Muscle of leg (tissue), 16 donors: ENCODE measurements at places on chromosomes 7 and 10. TPM values are rescaled to one million over a fixed set of nuclear protein-coding genes. Genes with fewer than 3 reads are reported as not detected.

DNA sequence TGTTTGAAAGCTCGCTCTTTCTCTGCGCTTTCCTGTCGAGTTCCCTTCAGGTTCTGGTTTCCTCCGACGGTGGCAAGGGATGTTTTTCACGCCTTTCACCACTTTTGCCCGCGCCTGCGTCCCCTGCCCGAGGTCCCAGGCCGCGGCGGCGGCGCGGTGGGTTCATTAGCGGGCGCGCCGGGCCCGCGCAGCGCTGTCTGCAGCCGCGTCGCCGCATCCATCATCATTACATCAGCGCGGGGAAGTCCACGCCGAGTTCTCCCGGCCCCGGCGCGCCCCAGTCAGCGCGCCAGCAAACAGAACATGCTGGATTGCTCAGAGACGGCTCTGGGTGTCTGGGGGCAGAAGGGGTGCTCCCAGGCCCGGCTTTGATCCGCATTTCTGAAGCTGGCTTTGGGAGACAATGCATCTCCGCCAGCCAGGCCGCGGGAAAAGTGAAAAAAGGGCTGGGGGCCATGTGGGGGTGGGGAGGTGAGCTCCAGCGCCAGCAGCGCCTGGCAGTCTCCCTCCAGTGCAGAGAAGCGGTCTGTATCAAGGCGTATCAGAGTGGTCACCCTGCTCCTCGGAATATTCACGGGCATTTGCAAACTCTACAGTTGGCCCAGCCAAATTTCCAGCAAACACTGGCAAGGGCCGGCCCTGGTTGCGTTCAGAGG lies 8.9 kb downstream of the GLI3 start:
- H3K4me1 ChIP-seq, result peaks cover 25% of the 10 kb centered on the region
- H3K27me3 ChIP-seq, result peaks cover 3% of the 10 kb centered on the region
- H3K4me3 ChIP-seq, result peak overlapping the region; percentile 7

DNA sequence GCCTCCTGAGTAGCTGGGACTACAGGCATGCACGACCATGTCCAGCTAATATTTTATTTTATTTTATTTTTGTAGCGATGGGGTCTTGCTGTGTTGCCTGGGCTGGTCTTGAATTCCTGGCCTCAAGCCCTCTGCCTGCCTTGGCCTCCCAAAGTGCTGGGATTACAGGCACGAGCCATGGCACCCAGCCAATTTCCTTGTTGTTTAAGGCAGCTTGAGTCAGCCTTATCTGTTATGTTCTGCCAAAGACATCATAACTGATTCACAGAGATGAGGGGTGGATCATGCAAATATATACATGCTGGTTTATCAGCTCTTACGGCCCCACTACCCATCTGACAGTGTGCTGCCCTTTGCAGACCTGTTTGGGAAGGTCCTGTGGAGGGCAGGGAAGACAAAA lies 826.7 kb downstream of the TYW1 start:
- no peaks in the 10 kb centered on the region for H3K36me3 ChIP-seq
- no peaks in the 10 kb centered on the region for H3K27me3 ChIP-seq
- no peak for DNase-seq
- H3K4me3 ChIP-seq, result no peak overlapping the region
- H3K27ac ChIP-seq, result no peak overlapping the region

DNA sequence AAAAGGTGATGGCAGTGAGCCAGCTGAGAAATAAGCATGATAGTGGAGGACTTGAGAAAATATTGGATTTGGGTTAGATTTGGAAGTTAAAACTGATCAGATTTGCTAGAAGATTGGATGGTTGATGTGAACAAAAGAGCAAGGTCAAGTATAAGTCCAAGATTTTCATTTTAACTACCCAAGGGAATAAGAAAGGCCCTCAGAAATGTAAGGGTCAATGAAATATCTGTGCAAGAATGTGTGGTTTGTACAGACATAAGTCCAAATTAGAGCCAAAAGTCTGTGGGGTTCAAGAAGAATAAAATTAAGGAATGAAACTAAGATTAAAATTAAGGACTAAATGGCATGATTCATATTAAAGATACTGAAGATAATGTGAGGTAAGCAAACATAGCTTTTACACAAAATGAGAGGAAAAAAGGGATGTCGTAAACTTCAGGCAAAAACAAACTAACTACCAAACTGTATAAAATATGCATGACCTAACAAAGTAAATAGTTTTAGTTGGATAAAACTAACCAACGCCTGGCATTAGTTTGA lies 78.4 kb upstream of the CACNA2D1 start:
- H3K36me3 ChIP-seq, result no peaks in the 10 kb centered on the region
- no peak overlapping the region for H3K27ac ChIP-seq
- H3K4me3 ChIP-seq, result no peak overlapping the region
- no peaks in the 10 kb centered on the region for H3K27me3 ChIP-seq
- no peak for DNase-seq

GRCh38 chr10:62733654-62734293 lies 70.7 kb upstream of the ADO start:
- no peaks in the 10 kb centered on the region for H3K36me3 ChIP-seq
- no peak overlapping the region for H3K4me3 ChIP-seq
- no peaks in the 10 kb centered on the region for H3K27me3 ChIP-seq
- DNase-seq, result no peak

DNA sequence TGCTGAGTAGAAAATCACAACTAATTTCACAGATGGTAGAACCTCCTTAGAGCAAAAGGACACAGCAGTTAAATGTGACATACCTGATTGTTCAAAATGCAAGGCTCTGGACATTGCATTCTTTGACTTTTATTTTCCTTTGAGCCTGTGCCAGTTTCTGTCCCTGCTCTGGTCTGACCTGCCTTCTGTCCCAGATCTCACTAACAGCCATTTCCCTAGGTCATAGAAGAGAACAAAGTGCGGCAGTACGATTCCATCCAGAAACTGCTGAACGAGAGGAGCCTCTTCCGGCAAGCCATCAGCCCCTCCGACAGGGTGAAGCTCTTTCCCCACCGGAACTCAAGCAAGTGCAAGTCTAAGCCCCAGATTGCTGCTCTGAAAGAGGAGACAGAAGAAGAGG lies 186.9 kb downstream of the CFTR start:
- H3K36me3 ChIP-seq, result no peaks in the 10 kb centered on the region
- no peak overlapping the region for H3K27ac ChIP-seq
- no peaks in the 10 kb centered on the region for H3K4me1 ChIP-seq
- DNase-seq, result no peak

- no peak overlapping the region for H3K4me3 ChIP-seq
- H3K27ac ChIP-seq, result no peak overlapping the region
- DNase-seq, result no peak
- H3K36me3 ChIP-seq, result no peaks in the 10 kb centered on the region
- peaks cover 20% of the 10 kb centered on the region for H3K4me1 ChIP-seq
Observed at GRCh38 chr10:131657318-131657984, 243.4 kb upstream of the PPP2R2D start.

GRCh38 chr10:4407783-4408182 lies 418.2 kb upstream of the AKR1E2 start:
- no peaks in the 10 kb centered on the region for H3K36me3 ChIP-seq
- DNase-seq, result no peak
- no peak overlapping the region for H3K27ac ChIP-seq
- no peak overlapping the region for H3K4me3 ChIP-seq
- no peaks in the 10 kb centered on the region for H3K4me1 ChIP-seq

DNA sequence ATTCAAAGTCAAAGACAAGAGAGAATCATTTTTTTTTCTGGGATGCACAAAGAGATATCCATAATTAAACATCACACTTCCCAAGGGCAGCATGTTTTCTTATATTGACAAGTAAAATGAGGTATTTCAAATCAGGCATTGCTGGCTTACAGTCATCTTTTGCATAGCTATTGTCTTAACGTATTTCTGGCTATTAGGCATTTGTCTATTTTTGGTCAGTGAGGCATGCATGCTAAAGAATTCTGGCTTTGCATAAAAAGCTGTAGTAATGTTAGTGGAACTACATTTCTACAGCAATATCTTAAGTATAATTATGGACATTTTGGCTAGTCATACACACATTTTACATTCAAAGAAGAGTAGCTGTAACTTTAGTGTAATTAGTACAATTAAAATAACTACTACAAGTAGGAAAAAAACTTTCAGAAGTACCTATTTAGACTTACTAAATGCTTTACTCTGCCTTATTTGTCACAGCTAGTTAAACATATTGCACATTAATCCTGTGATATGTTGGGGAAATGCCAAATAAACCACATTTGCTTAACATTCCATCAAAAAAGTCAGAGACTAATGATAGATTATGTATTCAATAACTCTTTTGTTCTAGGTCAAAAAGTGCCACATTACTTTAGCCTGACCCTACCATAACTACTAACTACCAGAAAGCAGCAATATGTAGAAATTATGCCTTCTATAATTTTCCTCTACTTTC lies 76.4 kb downstream of the RELN start:
- H3K27me3 ChIP-seq, result no peaks in the 10 kb centered on the region
- H3K36me3 ChIP-seq, result no peaks in the 10 kb centered on the region
- no peak for DNase-seq
- no peak overlapping the region for H3K27ac ChIP-seq
- H3K4me3 ChIP-seq, result no peak overlapping the region

DNA sequence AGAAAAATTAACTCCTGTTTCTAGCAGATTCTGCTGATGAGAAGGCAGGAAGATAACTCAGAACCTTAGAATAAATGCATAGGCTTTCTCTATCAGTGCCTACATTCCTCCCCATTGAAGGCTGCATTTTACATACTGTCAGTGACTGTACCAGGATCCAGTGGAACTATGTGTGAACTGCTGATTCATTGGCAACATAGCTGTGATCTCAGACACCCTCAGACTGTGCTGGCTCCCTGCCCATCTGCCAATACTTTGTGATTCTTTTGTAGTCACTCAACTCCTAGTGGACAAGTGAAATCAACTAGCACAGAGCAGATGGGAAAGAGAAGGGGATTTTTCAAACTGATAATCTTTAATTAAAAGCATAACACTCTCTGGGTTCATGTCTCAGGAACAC lies 375.8 kb downstream of the MDFIC start:
- H3K27me3 ChIP-seq, result no peaks in the 10 kb centered on the region
- no peaks in the 10 kb centered on the region for H3K4me1 ChIP-seq
- no peaks in the 10 kb centered on the region for H3K36me3 ChIP-seq
- no peak overlapping the region for H3K4me3 ChIP-seq

GRCh38 chr7:152922318-152923081 lies 162.9 kb downstream of the ACTR3B start:
- H3K4me1 ChIP-seq, result peaks cover 13% of the 10 kb centered on the region
- no peak overlapping the region for H3K4me3 ChIP-seq

DNA sequence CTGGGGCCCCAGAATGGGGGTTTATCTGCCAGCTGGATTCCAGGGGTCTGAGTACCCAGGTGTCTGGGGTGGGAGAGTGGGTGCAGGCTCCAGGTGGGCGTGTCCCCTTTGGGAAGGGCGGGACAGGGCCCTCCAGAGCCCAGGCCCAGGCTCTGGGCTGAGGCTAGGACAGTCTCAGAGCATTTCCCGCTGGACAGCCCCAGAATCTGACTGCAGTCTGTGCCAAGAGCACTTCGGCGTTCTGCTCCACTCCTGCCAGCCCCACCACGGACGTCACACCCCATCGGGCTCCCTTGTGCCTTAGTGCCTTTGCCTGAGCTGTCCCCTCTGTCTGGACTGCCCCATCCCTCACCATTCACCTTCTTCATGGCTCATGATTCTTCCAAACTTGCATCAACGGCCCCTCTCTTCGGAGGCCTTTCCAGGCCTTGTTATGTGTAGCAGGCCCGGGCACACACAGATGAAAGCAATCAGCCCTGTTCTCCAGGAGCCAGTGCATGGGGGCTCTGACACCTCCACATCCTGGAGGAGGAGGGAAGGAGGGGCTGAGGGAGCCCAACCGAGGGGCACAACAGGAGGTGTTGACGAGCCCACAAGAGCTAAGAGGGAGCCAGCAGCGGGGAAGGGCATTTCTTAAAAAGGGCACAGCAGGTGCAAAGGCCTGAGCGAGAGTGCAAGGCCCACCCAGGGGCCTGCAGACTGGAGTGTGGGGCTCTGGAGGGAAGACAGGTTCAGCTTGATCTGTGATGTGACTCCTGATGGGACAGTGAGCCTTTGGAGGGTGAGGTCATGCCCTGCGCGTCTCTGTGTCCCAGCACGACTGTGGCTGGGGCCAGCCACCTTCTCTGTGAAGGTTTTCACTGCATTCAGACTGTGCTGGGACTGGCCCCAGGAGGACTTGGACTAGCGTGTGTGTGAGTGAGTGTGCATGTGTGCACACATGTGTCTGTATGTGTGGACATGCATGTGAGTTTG lies 41.7 kb downstream of the GTF2IRD1 start:
- peaks cover 20% of the 10 kb centered on the region for H3K4me1 ChIP-seq
- peaks cover 2% of the 10 kb centered on the region for H3K36me3 ChIP-seq
- no peak overlapping the region for H3K4me3 ChIP-seq
- H3K27ac ChIP-seq, result no peak overlapping the region
- DNase-seq, result no peak

- H3K4me1 ChIP-seq, result peaks cover 11% of the 10 kb centered on the region
- H3K27me3 ChIP-seq, result no peaks in the 10 kb centered on the region
- no peak overlapping the region for H3K4me3 ChIP-seq
- H3K36me3 ChIP-seq, result no peaks in the 10 kb centered on the region
Observed at GRCh38 chr7:41877118-41877517, 174.2 kb upstream of the INHBA start.

GRCh38 chr10:132359305-132360040 lies 27.5 kb downstream of the LRRC27 start:
- no peaks in the 10 kb centered on the region for H3K27me3 ChIP-seq
- no peak overlapping the region for H3K4me3 ChIP-seq
- peaks cover 12% of the 10 kb centered on the region for H3K36me3 ChIP-seq
- no peak overlapping the region for H3K27ac ChIP-seq
- no peaks in the 10 kb centered on the region for H3K4me1 ChIP-seq

DNA sequence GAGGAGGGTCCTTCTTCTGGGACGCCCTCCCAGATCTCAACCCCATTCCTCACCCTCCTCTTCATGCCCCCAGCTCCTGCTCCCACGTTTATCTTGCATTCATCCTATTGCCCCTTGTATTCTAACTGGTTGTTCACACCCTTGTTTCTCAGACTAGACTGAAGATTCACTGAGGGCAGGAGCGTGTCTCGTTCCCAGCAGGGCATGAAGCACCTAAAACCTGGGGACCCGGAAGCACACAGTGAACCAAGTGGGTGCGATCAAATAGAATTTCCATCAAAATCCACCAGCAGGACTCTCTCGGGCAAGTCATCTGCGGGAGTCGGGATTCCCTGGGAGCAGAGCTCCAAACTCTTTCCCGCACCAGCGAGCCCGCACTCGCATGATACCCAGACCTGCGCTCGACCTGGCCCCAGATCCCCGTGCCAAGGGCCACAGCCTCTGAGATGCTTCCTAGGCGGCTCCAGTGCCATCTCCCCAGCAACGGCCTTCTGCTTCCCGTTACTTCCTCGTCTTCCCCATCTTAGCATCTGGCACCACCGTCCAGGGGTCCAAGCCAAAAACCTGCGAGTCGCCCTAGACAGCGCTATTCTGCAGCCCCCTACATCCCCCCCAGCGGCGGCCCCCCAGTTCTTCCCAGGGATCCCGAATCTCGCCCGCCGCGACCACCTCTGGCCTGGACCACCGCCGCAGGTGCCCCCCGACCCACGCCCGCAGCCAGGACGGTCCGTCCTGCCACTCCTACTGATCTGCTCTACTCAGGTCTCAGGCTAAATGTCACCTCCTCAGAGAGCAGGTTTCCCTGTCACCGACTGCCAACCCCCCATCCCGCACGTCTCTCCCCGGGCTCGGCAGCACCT lies 6.1 kb upstream of the GBX1 start:
- no peak overlapping the region for H3K27ac ChIP-seq
- peaks cover 41% of the 10 kb centered on the region for H3K27me3 ChIP-seq
- H3K4me1 ChIP-seq, result peaks cover 2% of the 10 kb centered on the region

- H3K27ac ChIP-seq, result peak overlapping the region; percentile 86
- H3K36me3 ChIP-seq, result no peaks in the 10 kb centered on the region
- peak; percentile 62 for DNase-seq
- H3K27me3 ChIP-seq, result no peaks in the 10 kb centered on the region
Observed at GRCh38 chr7:84112771-84113170, 81.8 kb downstream of the SEMA3A start.

The PRKAR2B gene
- total RNA-seq, result 3.7 TPM

The DBF4 gene
- total RNA-seq, result 8.7 TPM

The ASB15 gene
- 4.6 TPM for total RNA-seq

The KLF14 gene
- 0.98 TPM for total RNA-seq

The UNCX gene
- total RNA-seq, result not detected

The IQUB gene
- total RNA-seq, result 0.84 TPM
